H1 (cell line): ENCODE measurements at places on chromosomes 1 and 21. TPM values are rescaled to one million over a fixed set of nuclear protein-coding genes. Genes with fewer than 3 reads are reported as not detected.
A peak's percentile ranks its signal among the peaks of the same experiment; 100 is the strongest.

Gene SPRR1B
- not detected in 2 replicates for total RNA-seq

Gene RBM11
- total RNA-seq, result 3.9 and 5.0 TPM in 2 replicates

Gene RXRG
- not detected in 2 replicates for total RNA-seq

Gene TRIM67
- not detected in 2 replicates for total RNA-seq

Gene PAX7
- not detected in 2 replicates for total RNA-seq

GRCh38 chr21:44012474-44013379 lies 618 bp downstream of the TRAPPC10 start:
- peak overlapping the region; percentile 80; the same call in 1 of the 2 replicates for H3K27ac ChIP-seq
- H3K4me1 ChIP-seq, result peaks cover 5% of the 10 kb centered on the region; the same call in 1 of the 2 replicates
- DNase-seq, result no peak
- H3K36me3 ChIP-seq, result no peaks in the 10 kb centered on the region
- peak overlapping the region; percentile 86 for H3K4me3 ChIP-seq

- H3K27me3 ChIP-seq, result no peaks in the 10 kb centered on the region
- H3K27ac ChIP-seq, result peak overlapping the region; percentile 13; the same call in 1 of the 2 replicates
- peaks cover 48% of the 10 kb centered on the region for H3K4me1 ChIP-seq
Measured at GRCh38 chr1:42953182-42954180, 5.2 kb downstream of the SLC2A1 start.

DNA sequence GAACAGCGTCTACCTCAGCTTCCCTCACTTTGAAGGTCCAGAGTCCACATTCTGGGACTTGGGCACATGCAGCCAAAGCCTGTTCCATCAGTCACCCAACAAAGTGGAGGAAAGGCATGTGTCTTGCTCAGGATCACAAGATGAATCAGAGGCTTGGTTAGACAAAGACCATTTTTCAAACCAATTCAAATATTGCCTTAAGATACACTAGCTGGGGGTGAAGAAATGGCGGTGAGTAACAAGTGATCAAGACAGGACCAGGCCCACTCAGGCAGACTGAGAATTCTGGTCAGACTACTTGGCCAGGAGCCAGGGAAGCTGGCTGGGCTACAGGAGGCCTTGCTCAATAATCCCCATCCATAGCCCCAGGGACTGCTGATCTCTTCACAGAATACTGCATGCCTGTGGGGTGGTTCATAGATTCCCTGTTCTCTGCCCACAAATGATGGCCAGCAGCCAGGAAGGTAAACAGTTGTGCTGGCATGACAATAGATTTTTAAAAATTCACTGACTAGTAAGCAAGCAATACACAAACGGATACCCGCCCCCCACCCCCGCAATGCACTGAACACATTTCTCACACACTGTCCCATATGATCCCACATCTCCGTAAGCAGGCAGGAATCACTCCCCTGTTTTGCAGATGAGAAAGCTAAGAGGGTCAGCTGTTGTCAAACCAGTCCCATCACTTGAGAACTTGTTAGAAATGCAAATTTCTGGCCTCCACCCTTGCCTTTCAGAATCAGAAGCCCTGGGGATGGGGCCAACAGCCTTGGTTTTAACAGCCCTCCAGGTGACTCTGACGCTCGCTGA lies 27.2 kb downstream of the ERI3 start:
- H3K27ac ChIP-seq, result no peak overlapping the region
- H3K27me3 ChIP-seq, result no peaks in the 10 kb centered on the region; the same call in 1 of the 2 replicates
- peak; percentile 25 for DNase-seq
- no peaks in the 10 kb centered on the region; the same call in 1 of the 2 replicates for H3K36me3 ChIP-seq
- no peak overlapping the region for H3K4me3 ChIP-seq

- no peak overlapping the region for H3K27ac ChIP-seq
- no peaks in the 10 kb centered on the region for H3K4me1 ChIP-seq
- H3K27me3 ChIP-seq, result no peaks in the 10 kb centered on the region
Measured at GRCh38 chr1:118275472-118276115, 90.6 kb upstream of the SPAG17 start.

- no peaks in the 10 kb centered on the region for H3K36me3 ChIP-seq
- no peak for DNase-seq
- no peak overlapping the region for H3K27ac ChIP-seq
- H3K4me3 ChIP-seq, result no peak overlapping the region
- peaks cover 1% of the 10 kb centered on the region for H3K27me3 ChIP-seq
- peaks cover 4% of the 10 kb centered on the region for H3K4me1 ChIP-seq
Measured at GRCh38 chr1:185695299-185695698, 38.9 kb upstream of the HMCN1 start.

DNA sequence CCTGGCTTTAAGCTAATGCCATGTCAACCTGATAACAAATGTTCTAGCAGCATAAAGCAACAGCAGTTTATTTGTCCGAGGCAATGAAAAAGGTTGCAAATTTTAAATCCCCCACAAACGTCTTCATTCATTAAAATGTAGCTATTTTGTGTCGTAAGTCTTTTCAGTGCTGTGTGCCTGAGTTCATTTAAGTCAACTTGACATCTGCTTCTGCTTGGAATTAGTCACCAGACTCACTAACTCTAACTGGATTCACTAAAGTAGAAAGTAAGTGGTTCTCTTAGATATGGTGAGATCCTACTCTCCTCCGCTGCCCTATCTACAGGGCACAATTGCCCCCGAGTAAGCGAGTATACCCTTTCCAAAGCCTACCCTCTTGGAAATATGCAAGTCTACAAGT lies 118.4 kb upstream of the CHRM3 start:
- no peaks in the 10 kb centered on the region for H3K27me3 ChIP-seq
- no peak overlapping the region for H3K4me3 ChIP-seq
- no peaks in the 10 kb centered on the region for H3K4me1 ChIP-seq
- no peaks in the 10 kb centered on the region for H3K36me3 ChIP-seq
- H3K27ac ChIP-seq, result no peak overlapping the region

GRCh38 chr21:37503848-37504467 lies 137.4 kb downstream of the DYRK1A start:
- no peak for DNase-seq
- no peak overlapping the region for H3K27ac ChIP-seq
- H3K27me3 ChIP-seq, result no peaks in the 10 kb centered on the region
- no peak overlapping the region for H3K4me3 ChIP-seq
